NAMALWA (cell line): ENCODE measurements at places on chromosomes 1 and 21.

DNA sequence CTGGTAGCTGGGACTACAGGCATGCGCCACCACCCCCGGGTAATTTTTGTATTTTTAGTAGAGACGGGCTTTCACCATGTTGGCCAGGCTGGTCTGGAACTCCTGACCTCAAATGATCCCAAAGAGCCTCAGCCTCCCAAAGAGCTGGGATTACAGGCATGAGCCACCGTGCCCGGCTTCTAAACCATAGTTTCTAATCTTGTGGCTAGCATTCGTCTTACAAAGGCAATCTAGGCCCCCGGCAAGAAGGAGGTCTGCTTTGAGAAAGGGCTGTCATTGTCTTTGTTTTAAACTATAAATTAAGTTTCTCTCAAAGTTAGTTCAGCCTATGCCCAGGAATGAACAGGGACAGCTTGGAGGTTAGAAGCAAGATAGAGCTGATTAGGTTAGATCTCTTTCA lies 10.3 kb upstream of the L1TD1 start:
- no peak for DNase-seq

- no peak for DNase-seq
These were observed 5.7 kb downstream of the AGMAT start for GRCh38 chr1:15578921-15579682.

- no peak for DNase-seq
These were observed 801.7 kb upstream of the PRMT6 start for GRCh38 chr1:106254748-106255147.

DNA sequence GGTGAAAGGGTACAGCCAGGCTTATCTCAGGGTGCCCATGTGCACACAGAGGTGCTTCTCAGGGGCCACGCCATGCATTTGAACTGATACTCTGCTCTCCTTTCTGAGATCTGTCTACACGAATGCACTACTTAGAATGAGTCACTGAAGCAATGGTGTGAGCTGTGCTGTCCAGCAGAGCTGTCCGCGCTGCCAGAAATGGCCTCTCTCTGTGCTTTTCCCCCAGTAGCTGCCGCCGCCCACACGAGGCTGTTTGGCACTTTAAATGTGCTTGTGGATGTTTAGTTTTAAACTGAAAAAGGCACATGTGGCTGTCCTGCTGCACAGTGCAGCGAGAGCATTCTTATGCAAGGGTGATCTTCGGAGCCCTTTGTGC lies 87.1 kb upstream of the COL6A1 start:
- DNase-seq = no peak
